Posterior cingulate gyrus (tissue), 11 donors: ENCODE measurements at places on chromosomes 3 and 15.

DNA sequence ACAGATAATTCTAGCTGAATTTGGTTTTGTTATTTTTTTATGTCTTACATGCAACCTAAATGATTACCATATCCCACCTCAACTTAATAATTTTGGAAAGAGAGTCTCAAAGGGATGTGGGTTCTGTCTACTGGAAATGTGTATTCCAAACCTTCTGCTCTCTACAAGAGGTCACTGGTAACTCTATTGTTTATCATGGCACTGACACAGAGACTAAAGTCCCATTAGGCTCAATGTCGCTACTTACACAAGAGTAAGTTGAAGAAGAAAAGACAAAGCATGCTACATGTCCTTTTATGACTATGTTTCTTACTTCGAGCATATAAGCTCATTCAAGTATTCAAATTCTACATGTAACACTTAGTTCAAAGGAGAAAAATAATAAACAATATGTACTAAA lies 460.3 kb upstream of the EPHA6 start:
- DNase-seq = no peak

- no peak for DNase-seq
Measured at GRCh38 chr3:59882746-59883145, 832.9 kb upstream of the CFAP20DC start.

- no peak for DNase-seq
Measured at GRCh38 chr15:52483707-52484106, 45.0 kb downstream of the MYO5A start.

DNA sequence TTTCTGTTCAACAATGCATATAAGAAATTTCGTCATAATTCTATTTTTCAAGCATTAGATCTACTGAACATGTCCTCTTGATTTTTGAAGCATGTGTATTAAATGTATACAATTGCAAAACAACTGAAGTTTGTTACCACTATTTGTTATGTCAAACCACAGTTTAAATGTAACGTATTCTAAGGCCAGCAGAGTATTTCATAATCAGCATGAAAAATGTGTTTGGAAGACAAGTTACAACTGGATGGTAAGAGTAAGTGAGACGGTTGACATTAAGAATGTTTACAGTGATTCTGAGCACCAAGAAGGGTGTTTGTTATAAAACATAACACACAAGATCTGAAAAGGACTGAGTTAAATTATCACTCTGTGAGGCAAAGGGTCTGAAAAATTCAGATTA lies 738.4 kb downstream of the PLOD2 start:
- no peak for DNase-seq

DNA sequence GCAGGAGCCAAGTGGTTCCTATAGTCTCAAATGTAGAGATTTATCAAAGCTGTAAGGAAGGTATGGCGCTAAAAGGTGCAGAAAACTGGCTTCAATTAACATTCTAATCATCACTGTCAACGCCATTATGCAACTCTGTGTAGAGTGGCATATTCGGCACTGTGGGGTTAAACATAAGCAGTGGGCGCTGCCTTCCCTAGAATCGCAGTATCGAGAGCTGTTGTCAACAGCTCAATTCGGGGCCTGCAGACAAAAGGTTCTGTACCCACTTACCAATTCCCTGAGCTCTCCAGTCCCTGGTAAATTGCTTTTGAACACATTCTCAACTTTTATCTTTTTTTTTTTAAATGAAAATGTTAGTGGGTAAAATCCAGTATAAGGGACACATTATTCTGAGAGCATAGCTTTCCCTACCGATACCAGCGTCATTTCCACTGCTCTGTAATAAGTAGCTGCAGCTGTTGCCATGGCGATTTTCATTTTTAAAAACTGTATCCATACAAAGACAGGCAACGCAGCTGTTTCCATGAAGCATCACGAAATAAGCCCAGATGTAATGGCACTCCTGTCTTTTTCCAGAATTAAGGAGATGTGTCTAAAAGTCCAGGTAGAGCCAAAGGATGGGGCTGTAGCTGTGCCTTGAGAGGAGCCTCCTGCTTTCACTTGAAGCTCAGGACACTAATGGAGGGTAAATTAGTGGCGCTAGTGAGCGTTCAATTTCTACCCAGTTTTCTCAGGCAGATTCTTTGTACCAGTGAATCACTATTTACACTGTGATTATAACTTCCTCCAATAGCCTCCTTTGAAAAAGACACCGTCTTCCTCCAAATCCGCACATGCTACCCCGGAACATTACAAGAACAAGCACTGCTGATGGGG lies 250.3 kb downstream of the SLC9A9 start:
- no peak for DNase-seq

DNA sequence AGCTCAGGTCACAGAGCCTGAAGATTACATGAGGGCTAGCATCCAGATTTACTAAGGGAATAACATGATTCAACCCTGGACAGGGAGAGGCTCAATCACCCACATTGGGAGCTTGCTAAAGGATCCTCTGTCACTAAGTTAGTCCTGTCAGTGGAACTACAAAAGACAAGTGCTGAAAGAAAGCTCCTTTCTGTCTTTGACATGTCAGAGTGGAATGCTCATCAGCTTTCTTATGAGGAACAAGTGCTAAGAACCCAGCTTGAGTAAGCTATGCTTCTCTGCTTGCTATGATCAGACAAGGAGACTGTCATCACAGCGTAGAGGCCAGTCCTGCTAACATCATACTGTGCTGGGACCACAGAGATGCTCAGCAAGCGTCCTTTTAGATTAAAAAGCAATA lies 74.5 kb downstream of the MB21D2 start:
- no peak for DNase-seq

- DNase-seq = no peak
Measured at GRCh38 chr3:101643009-101643844, 33.7 kb downstream of the ZBTB11 start.

DNA sequence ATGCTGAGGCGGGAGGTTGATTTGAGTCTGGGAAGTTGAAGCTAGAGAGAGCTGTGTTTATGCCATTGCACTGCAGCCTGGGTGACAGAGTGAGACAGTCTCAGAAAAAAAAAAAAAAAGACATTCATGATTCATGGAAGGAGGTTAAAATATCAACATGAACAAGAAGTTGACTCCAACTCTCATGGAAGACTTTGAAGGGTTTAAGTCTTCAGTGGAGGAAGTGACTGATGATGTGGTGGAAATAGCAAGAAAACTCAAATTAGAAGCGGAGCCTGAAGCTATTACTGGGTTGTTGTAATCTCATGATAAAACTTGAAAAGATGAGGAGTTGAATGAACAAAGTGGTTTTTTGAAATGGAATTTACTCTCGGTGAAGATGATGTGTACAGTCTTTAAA lies 491.8 kb downstream of the SQOR start:
- DNase-seq = no peak

DNA sequence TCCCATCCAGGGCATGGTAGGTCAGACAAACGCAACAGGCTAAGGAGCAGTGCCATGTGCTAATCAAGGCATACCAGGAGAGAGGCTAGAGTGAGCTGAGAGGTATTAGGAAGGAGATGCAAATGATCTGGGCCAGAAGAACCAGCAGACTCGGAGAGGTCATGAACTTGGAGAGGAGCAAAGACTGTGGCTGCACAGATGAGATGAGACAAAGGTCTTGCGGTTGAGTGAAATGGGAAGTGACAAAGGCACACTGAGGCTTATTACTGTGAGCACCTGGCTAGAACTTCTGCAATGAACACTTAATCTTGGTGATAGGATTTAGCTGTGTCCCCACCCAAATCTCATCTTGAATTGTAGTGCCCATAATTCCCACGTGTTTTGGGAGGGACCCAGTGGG lies 380.2 kb downstream of the ULK4 start:
- DNase-seq = no peak

DNA sequence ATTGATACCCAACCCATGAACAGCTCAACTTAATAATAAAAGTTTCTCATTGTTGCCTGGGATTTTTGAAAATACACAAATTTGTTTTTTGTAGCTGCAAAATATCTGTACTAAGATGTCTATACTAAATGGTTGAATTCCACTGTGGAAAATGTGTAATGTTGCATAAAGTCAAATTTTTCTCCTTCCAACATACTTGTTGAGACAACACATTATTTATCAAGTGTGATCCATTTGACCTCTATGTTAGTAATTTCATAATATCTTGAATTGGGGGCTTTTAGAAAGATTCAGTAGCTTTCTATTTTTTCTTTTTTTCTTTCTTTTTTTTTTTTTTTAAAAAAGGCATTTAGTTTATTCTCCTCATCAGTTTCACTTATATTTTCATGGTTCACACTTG lies 88.0 kb downstream of the KCNMB2 start:
- no peak for DNase-seq

DNA sequence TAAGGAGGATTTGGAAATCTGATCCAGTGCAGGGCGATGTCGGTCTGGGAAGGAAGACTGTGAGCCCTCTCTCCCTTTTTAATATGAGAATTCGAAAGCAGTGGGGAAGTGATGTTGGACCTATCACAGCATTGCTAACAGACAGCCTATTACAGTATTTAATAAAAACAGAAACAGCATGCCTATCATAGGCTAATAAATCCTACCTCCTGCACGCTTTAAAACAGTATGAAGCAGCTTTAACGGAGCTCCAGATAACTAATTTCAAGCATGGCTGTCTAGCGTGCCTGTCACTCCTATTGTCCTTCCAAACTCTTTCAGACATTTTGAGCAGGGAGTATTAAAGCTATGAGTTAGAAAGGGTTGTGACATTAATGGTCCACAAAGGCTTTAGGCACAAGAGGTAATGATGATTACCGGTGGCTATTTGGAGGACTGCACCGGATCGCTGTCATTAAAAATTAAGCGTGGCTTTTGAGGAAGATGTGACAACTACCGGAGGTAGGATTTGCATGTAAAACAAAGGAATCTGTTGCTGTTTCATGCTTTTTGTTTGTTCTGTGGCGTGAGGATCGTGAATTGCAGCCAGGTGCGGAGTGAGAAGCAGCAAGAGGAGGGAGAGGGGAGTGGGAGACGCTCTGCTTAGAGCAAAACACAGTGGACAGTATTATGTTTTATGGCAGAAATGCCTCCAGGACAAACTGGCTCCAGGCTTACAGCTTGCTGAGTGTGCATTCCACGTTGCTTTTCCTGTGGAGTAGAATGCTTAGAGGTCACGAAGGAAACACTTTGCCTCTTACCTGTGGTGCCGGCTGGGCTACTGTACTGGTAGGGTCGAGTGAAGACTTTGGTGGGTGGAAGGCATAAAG lies at the start of gene KCNMB2:
TSS of gene KCNMB2 (plus strand) at position 226 of the 869 bp plus-strand sequence.
- no peak for DNase-seq

DNA sequence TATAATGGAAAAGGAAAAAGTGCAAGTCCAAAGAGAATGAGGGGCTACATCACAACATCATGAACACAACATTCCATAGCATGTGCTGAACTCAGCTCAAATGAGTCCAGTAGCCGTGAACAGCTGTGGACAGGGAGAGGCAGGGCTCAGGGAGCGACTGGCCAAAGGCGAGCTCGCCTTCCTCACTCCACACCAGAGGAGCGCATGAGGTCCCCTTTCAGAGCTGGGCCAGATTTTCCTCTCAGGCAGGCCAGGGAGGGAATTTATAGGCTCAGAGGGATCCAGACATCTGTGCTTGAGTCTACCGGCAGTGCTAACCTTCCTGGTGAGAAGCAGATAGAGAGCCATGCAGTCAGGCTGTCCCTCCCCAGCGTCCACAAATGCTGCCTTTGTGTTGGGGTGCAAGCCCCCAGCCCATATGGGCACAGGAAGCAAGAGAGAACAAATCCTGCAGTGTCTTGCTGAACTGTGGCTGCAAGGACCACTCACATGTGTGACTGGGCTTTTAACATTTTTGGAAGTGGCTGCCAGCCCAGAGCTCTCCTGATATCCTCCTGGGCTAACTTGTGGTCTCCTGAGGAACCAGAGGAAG lies 32.5 kb downstream of the ARHGEF3 start:
- no peak for DNase-seq

DNA sequence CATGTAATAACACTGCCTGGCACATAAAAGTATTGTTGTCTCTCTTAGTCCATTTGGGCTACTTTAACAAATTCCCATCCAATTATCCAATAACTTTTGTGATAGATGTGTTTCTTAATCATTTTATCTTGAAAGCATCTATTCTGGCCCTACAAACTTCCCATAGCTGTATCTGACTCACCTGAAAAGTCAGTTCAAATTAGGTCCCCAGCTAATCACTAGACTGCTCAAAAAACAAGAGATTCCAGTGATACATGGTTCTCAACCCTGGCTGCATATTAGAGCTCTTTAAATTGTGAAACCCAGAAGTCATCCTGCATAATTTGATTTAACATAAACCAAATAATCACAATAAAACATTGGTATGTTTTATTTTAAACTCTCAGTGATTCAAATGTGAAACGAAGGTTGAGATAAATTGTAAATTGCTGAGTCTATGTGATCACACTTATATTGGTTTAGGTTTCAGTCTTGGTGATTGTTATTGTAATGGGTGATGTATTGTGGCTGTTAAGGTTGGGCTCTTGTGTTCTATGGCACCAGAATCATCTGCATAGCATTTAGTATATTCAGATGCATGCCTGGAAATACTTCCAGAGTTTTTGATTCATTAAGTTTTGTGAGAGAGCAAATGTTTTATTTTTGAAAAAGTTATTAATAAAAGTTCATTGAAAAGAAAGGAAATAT lies 268.9 kb upstream of the KCNMB2 start:
- no peak for DNase-seq

DNA sequence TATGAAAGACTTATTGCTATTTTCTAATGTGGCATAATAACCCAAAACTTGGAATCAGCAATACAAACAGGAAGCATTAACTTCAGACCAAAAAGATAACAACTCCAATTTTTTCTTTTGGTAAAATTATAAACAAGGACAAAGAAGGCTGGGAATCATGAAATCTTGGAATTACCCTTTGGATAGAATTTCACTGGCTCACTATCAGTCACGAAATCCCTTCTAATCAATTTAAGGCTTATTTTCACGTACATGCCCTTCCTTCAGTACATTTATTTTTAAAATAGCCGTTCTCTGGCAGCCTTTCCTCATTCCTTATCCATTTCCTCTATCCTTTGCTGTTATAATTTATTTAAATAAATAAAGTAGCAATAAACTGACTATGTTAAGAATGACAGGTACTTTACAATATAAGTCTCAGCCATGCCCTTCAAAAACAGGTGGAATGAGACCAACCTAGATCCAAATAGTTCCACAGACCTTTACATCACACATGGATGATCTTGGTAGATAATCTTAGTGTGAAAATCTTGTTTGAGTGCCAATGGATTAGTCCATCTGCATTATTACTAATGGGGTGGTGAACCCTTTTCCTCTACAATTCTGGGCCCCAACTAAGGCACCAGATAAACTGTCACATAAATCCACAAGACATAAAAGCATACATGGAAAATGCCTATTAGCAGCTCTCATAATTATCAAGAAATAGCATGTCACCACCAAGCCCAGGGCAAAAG lies 38.9 kb downstream of the ABI3BP start:
- DNase-seq = no peak

DNA sequence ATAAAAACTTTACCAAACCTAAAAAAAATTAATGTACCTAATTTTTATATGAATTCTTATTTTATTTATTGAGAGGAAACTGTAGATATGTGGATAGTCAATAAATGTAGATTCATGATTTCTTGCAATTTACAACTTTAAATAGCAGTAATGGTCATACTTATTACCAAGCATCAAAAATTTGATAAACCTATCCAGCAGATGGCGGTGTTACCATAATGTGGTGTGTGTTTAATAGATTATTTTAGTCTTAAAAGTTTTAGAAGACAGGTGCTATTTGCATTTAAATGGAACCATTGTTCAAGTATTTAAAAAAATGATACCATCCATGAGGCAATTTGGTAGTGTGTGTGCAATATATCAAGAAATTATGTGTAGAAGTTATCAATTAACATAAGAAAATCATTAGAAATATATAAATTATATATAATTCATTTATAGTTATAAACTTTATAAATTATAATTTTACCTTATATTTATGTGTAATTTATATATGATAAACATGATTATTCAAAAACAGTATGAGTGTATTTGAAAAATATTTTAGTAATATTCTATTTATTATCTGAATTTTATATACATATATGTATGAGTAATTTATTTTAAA lies 176.0 kb upstream of the BCHE start:
- no peak for DNase-seq
